ENCODE measurements at places on chromosomes 16 and 17.

DNA sequence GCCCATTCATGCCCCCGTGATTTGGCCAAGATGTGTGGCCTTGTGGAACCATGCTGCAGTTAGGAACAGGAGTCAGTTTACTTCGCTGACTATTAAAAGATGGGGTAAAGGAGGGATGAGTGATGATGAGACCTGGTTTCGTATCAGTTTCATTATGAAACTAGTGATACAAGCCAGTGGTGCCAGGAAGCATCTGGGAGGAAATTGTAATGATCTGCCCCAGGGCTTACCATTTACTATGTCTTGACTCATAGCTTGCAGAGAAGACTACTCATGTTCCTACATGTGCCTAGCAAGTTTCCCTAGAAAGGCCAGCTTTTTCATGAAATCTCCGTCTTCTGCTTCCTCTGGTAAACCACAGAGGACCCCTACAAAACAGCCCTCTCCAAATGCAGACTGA lies 23.2 kb downstream of the CDH3 start:
- DNase-seq, result no peak

- DNase-seq, result no peak
Measured at GRCh38 chr17:32479074-32479617, 7.6 kb upstream of the CDK5R1 start.

DNA sequence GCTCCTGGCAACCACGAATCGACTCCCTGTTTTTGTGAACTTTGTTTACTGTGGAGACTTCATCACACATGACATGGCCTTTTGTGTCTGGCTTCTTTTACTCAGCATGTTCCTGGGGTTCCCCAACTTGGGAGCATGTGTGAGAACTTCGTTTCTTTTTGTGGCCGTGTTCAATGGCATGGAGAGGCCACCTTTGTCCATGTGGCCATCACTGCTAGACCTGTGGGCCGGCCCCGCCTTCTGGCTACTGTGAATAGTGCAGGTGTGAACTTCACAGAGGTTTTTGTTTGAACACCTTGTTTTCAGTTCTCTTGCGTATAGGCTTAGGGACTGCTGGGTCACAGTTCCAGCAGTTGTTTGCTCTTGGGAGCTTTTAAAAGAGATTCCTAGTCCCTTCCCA lies 5.7 kb upstream of the SLC38A8 start:
- no peak for DNase-seq

DNA sequence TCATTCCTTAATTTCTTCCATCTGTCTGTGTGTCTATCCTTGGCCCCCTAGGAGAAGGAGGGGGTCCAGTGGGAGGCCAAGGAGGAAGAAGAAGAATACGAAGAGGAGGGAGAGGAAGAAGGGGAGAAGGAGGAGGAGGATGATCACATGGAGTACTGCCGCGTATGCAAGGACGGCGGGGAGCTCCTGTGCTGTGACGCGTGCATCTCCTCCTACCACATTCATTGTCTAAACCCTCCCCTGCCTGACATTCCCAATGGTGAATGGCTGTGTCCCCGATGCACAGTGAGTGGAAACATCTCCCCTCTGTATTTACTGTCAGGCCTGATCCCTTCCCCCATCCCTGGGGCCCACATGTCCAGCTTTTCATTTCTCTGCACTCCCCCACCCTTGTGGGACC lies 6.3 kb downstream of the CHD3 start:
- DNase-seq, result no peak

- DNase-seq, result no peak
Measured at GRCh38 chr16:85752511-85753420, 1.9 kb upstream of the C16orf74 start.

GRCh38 chr17:67032985-67033384 lies 11.4 kb upstream of the CACNG1 start:
- no peak for DNase-seq

- no peak for DNase-seq
Measured at GRCh38 chr16:66223176-66223780, 143.2 kb upstream of the CDH5 start.

- DNase-seq, result no peak
Measured at GRCh38 chr17:67879662-67880061, 54.4 kb downstream of the BPTF start.

DNA sequence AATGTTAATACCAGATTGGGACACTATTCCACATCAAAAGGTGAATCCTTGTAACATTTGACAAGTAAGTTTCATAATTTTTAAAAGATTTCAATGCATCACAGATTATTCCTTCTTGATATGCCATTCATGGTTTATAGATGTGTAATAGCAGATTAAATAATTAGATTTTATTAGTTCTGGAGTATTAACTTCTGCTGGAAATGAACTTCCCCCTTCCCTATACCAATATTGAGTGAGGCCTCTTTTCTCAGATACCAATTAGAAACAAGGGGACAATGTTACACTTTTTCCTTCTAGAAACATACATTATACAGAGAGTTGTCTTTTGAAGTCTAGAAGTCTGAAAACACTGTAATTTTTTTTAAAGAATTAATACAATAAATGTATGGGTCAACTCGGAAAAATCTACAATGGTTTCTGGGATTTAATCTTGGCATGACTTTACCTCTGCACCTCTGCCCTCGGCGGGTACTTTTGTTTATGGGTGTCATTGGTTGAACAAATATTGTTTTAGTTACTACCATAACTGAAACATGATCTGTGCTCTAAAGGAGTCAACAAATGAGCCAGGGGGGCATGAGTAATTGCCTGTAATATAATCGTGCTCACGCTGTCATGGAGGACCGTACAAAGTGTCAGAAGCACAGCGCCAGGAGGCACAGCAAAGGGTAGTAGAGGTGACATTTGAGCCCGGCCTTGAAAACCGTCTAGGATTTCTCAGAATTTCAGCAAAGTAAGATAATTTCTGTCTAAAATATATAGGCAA lies 8.2 kb downstream of the LRRC37B start:
- DNase-seq, result no peak

- DNase-seq, result no peak
Measured at GRCh38 chr16:72658888-72659717, 388.8 kb downstream of the ZFHX3 start.

- DNase-seq, result no peak
Measured at GRCh38 chr16:50251375-50252081, 14.8 kb upstream of the ADCY7 start.

GRCh38 chr16:89322321-89323119 lies 105.0 kb downstream of the ZNF778 start:
- DNase-seq, result no peak

DNA sequence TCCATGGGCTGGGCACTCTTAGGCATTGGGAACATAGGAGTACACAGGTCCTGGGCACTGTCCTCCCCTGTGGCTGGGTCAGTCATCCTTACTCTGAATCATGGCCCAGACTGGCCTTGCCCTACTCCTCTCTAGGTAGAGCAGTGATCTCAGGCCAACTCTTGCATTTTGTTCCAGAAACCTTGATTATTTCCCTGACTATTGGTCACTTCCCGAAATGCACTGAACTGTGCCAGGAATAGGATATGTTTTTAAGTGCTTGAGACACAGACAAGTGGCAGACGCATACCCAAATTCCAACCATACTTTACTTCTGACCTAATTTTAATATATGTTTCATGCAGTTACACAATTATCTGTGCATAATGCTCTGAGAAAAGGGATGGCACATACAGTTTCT lies 10.3 kb downstream of the KRABD2 start:
- no peak for DNase-seq

DNA sequence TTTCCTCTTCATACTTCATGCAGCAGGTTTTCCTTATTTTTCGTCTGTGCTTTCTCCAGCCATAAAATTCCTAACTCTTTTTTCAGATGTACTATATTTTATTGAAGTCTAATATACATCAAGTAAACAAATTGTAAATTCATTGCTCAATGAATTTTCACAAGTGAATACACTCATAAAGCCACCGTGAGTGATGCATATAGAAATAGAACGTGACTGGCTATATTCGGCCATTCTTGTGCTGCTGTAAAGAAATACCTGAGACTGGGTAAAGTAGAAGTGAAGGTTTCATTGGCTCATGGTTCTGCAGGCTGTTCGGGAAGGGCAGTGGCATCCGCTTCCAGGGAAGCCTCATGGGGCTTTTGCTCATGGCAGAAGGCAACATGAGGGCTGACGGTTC lies 868.4 kb upstream of the EEF2KMT start:
- DNase-seq, result no peak

DNA sequence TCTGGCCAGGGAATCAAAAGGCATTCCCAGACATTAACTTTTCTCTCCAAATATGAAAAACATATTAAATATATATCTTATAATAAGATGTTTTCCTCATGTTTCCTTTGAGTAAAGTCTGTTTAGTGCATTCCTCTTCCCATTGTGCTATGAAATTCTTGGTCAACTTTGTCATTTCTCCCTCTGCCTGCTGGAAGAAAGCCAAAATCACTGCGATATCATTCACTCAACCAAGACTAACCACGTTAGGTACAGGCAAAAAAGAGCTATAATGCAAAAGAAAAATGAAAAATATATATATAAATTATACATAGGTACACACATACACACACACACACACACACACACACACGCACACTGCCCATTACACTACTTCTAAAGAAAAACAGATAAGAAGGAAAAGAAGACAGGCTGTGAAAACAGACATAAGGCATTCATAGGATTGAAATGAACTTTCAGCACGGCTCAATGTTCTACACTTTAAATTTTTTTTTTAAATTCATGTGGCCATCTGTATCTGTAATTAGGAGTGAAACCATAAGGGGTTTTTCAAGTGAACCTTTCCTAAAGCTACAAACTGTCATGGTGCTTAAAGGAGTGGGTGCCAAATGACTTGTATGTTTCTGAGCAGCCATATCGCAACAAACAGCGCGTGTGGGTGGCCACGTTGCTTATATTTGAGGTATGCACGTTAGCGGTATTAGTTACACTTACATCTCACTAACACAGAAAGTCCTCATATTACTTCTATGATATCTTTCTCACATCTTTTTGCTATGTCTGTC lies 71.6 kb upstream of the PSMD7 start:
- no peak for DNase-seq

GRCh38 chr17:49401971-49402611 lies 12.6 kb downstream of the PHB1 start:
- DNase-seq, result no peak

DNA sequence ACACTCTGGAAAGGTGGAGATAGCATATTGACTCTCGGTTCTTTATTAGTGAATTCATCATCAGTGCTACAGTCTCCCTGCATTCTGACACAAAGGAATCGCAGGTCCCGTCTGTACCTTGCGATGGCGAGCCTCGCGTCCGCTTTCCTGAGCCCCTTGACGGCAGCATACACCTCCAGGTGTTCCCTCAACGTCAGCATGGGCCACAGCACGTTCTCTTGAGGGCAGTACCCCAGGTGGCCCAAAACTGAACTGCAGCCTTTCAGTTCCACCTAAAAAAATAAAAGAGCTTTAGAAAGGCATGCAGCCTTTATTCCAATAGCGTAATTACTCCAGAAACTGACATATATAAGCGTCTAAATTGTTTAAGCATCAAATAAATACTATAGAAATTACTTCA lies 24.2 kb upstream of the ABCA9 start:
- no peak for DNase-seq

DNA sequence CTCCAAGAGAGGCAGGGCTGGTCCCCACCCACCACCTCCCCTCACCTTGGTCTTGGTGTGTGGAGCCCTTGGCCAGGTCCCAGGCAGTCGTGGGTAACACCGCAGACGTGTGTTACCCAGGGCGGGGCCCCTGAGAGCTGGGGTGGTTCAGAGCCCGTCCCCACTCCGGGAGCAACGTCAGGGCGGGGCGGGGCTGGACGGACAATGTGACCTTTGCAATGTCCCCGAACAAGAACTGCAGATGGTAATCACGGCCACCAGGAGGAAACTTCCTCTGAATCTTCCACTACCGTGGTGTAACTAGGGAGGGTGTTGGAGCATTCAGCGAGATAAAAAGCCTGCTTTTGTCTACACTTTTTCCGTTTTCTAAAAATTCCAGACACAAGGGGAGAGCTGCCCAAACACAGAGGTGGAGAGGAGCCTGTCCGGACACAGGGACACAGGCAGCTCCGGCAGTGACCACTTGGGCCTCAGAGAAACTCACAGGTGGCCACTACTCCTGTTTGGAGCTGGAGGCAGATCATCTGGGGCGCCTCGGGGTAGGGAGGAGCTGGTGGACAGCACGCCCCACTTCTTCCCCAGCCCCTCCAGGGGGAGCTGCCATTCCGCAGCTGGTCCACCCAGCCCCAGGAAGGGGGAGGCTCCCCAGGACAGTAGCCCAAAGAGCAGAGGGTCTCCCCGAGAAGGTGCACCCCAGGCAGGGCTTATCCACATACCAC lies 14.2 kb upstream of the SLC38A10 start:
- no peak for DNase-seq

DNA sequence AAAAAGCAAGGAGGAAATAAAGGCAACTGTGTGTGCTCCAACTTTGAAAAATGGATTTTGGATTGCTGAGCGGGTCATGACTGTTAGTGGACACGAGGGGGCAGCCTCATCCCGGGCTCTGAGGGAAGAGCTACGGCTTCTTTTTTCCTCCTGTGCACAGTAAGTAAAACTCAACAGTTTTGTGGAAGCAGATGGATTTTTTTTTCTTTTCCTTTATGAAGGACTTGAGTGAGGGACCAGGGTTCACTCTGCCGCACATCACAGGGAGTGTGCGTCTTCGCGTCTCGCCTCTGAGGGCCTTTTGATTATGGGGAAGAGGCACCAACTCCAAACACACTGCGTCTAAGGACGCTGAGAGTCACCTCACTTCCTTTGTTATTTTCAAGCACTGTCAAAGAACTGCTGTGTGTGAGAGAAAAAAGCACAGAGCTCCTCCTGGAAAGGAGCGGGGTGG lies 80.3 kb upstream of the GOT2 start:
- DNase-seq, result no peak

GRCh38 chr16:57624806-57625500 lies 3.5 kb upstream of the ADGRG1 start:
- DNase-seq, result no peak

All from SIG-M5 (cell line).